Activated CD4-positive, CD25-positive, alpha-beta regulatory T cell (primary cell): ENCODE measurements at places on chromosomes 16 and 17.

DNA sequence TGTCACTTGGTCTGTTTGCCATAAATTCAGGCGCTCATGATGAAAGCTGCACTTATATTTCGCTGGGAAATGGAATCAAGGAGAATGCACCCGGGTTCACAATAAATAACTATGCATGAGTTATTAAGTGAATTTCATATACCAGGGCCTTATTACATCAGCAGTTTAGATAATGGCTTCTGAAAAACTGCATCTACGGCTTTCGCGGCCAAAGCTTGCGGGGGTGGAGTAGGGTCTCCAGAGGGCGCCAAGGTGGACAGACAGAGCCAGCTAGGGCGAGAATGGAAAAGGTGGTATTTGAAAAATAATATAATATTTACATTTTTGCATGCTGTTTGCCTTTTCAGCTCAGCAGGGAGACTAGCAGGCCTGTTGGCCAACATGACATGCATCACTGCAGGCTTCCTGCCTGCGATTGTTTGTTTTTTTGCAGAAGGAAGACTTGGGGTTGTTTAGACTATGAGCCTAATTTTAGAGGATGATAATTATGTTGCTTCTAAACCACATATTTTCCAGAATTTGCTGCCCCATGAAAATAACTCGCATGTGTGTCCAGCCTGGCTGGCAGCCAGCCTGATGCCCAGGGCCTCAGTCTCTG, 173.8 kb upstream of the IRX3 start:
- DNase-seq, result no peak

DNA sequence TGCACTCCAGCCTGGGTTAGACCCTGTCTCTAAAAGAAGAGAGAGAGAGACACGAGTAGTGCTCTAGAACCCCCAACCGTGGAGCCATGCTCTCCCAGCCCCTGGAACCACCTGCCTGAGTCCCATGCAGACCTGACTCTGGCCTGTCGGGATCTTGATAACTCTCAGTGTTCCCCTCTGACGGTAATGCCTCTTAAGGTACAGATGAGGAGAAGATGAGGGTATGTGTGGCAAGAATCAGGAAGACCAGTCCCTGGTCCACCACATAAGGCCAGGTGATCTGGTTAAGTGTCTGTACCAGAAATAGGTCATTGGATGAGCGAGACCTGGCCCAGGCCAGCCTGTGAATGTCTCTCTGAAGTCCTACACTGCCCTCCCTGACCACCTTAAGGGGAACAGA, 18.4 kb downstream of the OSBPL7 start:
- DNase-seq, result no peak

- DNase-seq, result no peak
Observed at GRCh38 chr17:19656336-19656735, 7.8 kb downstream of the ALDH3A2 start.

- no peak for DNase-seq
Observed at GRCh38 chr16:20084624-20085226, 11.0 kb upstream of the GPR139 start.

DNA sequence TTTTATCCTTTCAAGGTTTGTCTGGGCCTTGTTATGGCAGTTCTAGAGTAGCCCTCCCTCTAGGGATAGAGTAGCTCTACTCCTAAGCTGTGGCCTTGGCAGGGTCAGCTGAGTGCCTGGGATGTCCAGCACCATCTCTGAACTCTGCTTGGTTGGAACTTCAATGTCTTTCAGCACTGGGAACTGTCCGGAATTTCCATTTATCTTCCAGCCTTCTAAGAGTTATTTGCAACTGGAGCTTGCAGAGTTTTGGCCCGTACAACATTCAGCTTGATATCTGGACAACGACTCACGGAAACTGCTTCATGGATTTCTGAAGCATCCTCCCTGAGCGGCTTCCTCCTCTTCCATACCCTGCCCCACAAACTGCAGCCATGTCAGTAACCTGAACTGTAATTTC, 22.9 kb downstream of the MMD start:
- no peak for DNase-seq

DNA sequence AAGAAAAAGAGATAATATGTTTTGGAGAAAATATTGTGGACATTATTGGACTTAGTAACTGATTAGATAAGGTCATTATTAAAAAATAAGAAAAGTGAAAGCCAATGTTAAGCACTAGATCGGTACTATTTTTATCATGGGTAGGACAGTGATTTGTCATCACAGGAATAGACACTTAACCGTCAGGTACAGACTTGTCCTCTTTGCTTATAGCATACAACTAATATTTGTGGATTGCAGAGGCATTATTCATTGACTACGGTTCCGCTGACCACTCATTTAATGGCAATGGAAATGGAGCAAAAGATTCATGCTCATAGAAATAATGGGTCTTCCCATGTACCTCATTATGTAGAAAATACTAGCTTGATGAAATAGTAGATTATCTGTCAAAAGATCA, 596.3 kb upstream of the CA10 start:
- no peak for DNase-seq

DNA sequence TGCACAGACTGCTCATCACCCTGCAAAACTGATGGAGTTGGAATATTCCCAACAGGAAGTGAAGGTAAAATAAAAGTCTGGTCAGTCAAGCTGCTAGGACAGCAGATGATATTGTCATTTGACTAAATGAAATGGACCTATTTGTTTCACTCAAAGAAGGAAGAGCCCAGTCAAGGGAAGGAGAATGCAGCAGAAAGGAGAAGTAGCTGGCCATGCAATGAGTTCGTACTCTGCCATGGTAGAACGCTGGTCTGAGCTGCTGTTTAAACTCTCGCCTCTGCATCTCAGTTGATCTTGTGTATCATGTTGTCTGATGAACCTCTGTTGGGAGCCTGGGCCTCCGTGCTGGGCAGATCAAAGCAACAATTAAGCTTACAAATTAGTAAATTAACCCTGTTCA, 15.6 kb upstream of the YPEL2 start:
- DNase-seq, result no peak
